ENCODE measurements at places on chromosomes 4 and X. TPM values are rescaled to one million over a fixed set of nuclear protein-coding genes. Genes with fewer than 3 reads are reported as not detected.

Gene SPANXB1
- not detected for total RNA-seq

Gene ITIH6
- 0.03 TPM for total RNA-seq

DNA sequence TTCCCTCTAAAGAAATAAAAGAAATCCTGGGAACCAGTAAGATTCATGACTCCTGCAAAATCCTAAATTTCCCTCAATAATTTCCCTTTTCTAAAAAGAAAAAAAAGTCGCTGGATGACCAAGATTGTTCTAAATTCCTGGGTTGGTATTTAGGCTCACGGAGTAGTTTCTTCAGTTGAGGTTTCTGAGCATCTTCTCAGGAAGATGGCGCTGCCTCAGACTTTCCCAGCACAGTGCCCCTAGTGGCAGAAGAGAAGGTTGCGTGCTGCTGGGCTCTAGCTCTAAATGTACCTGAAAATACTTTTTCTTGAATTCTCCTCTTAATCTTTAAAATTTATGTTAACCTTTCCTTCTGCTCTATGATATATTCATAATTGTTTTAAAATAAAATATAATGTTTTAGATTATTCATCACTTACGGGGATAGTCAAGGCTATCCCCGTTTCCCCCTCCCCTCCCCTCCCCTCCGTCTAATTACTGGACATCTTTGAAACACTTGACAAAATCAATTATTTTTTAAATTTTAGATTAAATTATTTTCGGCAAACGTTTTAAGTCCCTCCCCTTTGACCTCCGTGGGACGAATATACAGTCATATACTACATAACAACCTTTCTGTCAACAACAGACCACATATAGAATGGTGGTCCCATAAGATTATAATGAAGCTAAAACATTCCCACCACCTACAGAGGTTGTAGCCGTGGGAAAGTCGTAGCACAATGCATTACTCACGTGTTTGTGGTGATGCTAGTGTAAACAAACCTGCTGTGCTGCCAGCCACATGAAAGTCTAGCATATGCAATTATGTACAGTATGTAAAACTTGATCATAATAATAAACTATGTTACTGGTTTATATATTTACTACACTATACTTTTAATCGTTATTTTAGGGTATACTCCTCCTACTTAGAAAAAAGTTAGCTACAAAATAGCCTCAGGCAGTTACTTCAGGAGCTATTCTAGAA, 41.0 kb upstream of the GATB start:
- DNase-seq, result peak; percentile 65

GRCh38 chr4:26135331-26135730, 185.5 kb upstream of the RBPJ start:
- no peak for DNase-seq

GRCh38 chr4:80125252-80126177, 52.5 kb upstream of the ANTXR2 start:
- no peak for DNase-seq

Gene TACR3
- 0.28 TPM for total RNA-seq

- DNase-seq, result no peak
Observed at GRCh38 chrX:130057209-130057608, 53.1 kb downstream of the ELF4 start.

GRCh38 chrX:43349363-43349762, 306.7 kb upstream of the MAOA start:
- peak; percentile 62 for DNase-seq
